Fibroblast of the aortic adventitia (primary cell): ENCODE measurements at places on chromosomes 4 and X. TPM values are rescaled to one million over a fixed set of nuclear protein-coding genes. Genes with fewer than 3 reads are reported as not detected.

MED14 gene
- total RNA-seq, result 24.8 and 28.3 TPM in 2 replicates

RIPPLY1 gene
- not detected in 2 replicates for total RNA-seq

CCDC120 gene
- 0.90 and 1.2 TPM in 2 replicates for total RNA-seq

MORC4 gene
- total RNA-seq, result 38.4 and 42.4 TPM in 2 replicates

SYNPO2 gene
- total RNA-seq, result 3.4 and 28.3 TPM in 2 replicates

POU3F4 gene
- total RNA-seq, result not detected in 2 replicates

ADH6 gene
- total RNA-seq, result 0.36 TPM in 1 of 2 replicates, not detected in the other

ESX1 gene
- total RNA-seq, result not detected in 2 replicates

TASL gene
- not detected in 2 replicates for total RNA-seq

KIT gene
- total RNA-seq, result 0.49 and 2.7 TPM in 2 replicates

RAB41 gene
- total RNA-seq, result not detected in 2 replicates

HDAC6 gene
- total RNA-seq, result 17.3 and 33.7 TPM in 2 replicates

SCRG1 gene
- 0.49 and 0.99 TPM in 2 replicates for total RNA-seq

HPRT1 gene
- total RNA-seq, result 10.0 and 20.2 TPM in 2 replicates

SSX1 gene
- 0.09 TPM in 1 of 2 replicates, not detected in the other for total RNA-seq

PNCK gene
- 0.33 TPM in 1 of 2 replicates, not detected in the other for total RNA-seq

IGFBP7 gene
- 263 and 2,449 TPM in 2 replicates for total RNA-seq

HMGB3 gene
- total RNA-seq, result 8.2 and 13.1 TPM in 2 replicates

ATP1B4 gene
- not detected in 2 replicates for total RNA-seq

GYPB gene
- total RNA-seq, result not detected in 2 replicates

RS1 gene
- not detected in 2 replicates for total RNA-seq

ARHGAP6 gene
- total RNA-seq, result 16.9 and 20.9 TPM in 2 replicates

GNRHR gene
- total RNA-seq, result not detected in 2 replicates

ADH4 gene
- total RNA-seq, result not detected in 2 replicates

NEUROG2 gene
- not detected in 2 replicates for total RNA-seq

VCX gene
- not detected in 2 replicates for total RNA-seq

RPA4 gene
- 0.33 and 1.4 TPM in 2 replicates for total RNA-seq

SPON2 gene
- total RNA-seq, result 21.1 and 409 TPM in 2 replicates

GYPA gene
- not detected in 2 replicates for total RNA-seq

EREG gene
- 15.0 TPM in 1 of 2 replicates, not detected in the other for total RNA-seq

KLB gene
- under 0.01 TPM in 1 of 2 replicates, not detected in the other for total RNA-seq

SLC10A6 gene
- total RNA-seq, result 0.18 TPM in 1 of 2 replicates, not detected in the other

GATA1 gene
- not detected in 2 replicates for total RNA-seq

TMPRSS11F gene
- total RNA-seq, result not detected in 2 replicates

SPANXA1 gene
- not detected in 2 replicates for total RNA-seq

CPE gene
- total RNA-seq, result 79.4 and 116 TPM in 2 replicates

MAML3 gene
- total RNA-seq, result 3.1 and 4.6 TPM in 2 replicates

P2RY8 gene
- not detected in 2 replicates for total RNA-seq

DDIT4L gene
- total RNA-seq, result 10.8 and 17.7 TPM in 2 replicates

NUDT11 gene
- total RNA-seq, result 11.8 and 13.9 TPM in 2 replicates

MORF4L2 gene
- total RNA-seq, result 641 and 741 TPM in 2 replicates

SOX3 gene
- not detected in 2 replicates for total RNA-seq

ADAM29 gene
- not detected in 2 replicates for total RNA-seq

AMMECR1 gene
- total RNA-seq, result 13.8 and 24.8 TPM in 2 replicates

TCEAL2 gene
- total RNA-seq, result not detected in 2 replicates

SLITRK2 gene
- not detected in 2 replicates for total RNA-seq

HTATSF1 gene
- 37.5 and 99.5 TPM in 2 replicates for total RNA-seq

PNMA3 gene
- total RNA-seq, result under 0.01 TPM in 1 of 2 replicates, not detected in the other

TLR1 gene
- 3.2 and 3.5 TPM in 2 replicates for total RNA-seq

SMIM43 gene
- total RNA-seq, result 0.45 and 1.1 TPM in 2 replicates

HMX1 gene
- total RNA-seq, result not detected in 2 replicates

CENPU gene
- 3.3 and 30.5 TPM in 2 replicates for total RNA-seq

RHOH gene
- not detected in 2 replicates for total RNA-seq

PCDH11X gene
- total RNA-seq, result under 0.01 TPM in 1 of 2 replicates, not detected in the other

STOX2 gene
- total RNA-seq, result 1.1 and 1.5 TPM in 2 replicates

ADGRG2 gene
- total RNA-seq, result 0.18 and 0.25 TPM in 2 replicates

HTN3 gene
- total RNA-seq, result not detected in 2 replicates
